Tracheal epithelial cell (primary cell): ENCODE measurements at places on chromosomes 2 and 18. TPM values are rescaled to one million over a fixed set of nuclear protein-coding genes. Genes with fewer than 3 reads are reported as not detected.

Gene AMMECR1L
- 22.2 and 22.4 TPM in 2 replicates for total RNA-seq

Gene CCDC85A
- total RNA-seq = under 0.01 TPM in 1 of 2 replicates, not detected in the other

Gene ANKRD30BL
- under 0.01 TPM in 1 of 2 replicates, not detected in the other for total RNA-seq

Gene SATB2
- 1.3 and 1.7 TPM in 2 replicates for total RNA-seq

Gene HRH4
- under 0.01 and 0.64 TPM in 2 replicates for total RNA-seq

Gene FLACC1
- not detected in 2 replicates for total RNA-seq

Gene RGPD8
- total RNA-seq = 5.5 and 8.0 TPM in 2 replicates

Gene CRYGC
- total RNA-seq = not detected in 2 replicates

Gene C2orf74
- total RNA-seq = 4.1 and 7.9 TPM in 2 replicates

Gene TRIM43
- 0.48 TPM in 1 of 2 replicates, not detected in the other for total RNA-seq

Gene LINC00305
- total RNA-seq = not detected in 2 replicates

Gene PLEKHH2
- total RNA-seq = 1.7 and 1.9 TPM in 2 replicates

Gene TMEM163
- 0.72 TPM in 1 of 2 replicates, not detected in the other for total RNA-seq

Gene SP3
- 75.2 and 130 TPM in 2 replicates for total RNA-seq

Gene GPR45
- not detected in 2 replicates for total RNA-seq

Gene RESP18
- not detected in 2 replicates for total RNA-seq

Gene SP9
- not detected in 2 replicates for total RNA-seq

Gene DTNA
- total RNA-seq = 2.1 and 13.0 TPM in 2 replicates

Gene FEV
- not detected in 2 replicates for total RNA-seq

Gene FOSL2
- 129 and 179 TPM in 2 replicates for total RNA-seq

Gene KCNK3
- total RNA-seq = 4.3 TPM in 1 of 2 replicates, not detected in the other

Gene SPTBN1
- 262 and 385 TPM in 2 replicates for total RNA-seq

Gene ACKR3
- total RNA-seq = 14.7 and 21.7 TPM in 2 replicates

Gene UXS1
- total RNA-seq = 50.7 and 67.7 TPM in 2 replicates

Gene REG1B
- total RNA-seq = not detected in 2 replicates

Gene ATP6V1C2
- 0.24 and 0.43 TPM in 2 replicates for total RNA-seq

Gene INPP1
- total RNA-seq = 6.0 and 7.5 TPM in 2 replicates

Gene POTEI
- not detected in 2 replicates for total RNA-seq

Gene AKAIN1
- not detected in 2 replicates for total RNA-seq

Gene SP100
- 29.4 and 35.8 TPM in 2 replicates for total RNA-seq

Gene RPRM
- not detected in 2 replicates for total RNA-seq

Gene SERPINB12
- total RNA-seq = 0.43 and 0.48 TPM in 2 replicates

Gene ANKRD30B
- not detected in 2 replicates for total RNA-seq

Gene MARCO
- not detected in 2 replicates for total RNA-seq
